ENCODE measurements at places on chromosomes 1 and 21.
A peak's percentile ranks its signal among the peaks of the same experiment; 100 is the strongest.

GRCh38 chr1:179798864-179799516 lies 55.9 kb downstream of the FAM163A start:
- DNase-seq = no peak

DNA sequence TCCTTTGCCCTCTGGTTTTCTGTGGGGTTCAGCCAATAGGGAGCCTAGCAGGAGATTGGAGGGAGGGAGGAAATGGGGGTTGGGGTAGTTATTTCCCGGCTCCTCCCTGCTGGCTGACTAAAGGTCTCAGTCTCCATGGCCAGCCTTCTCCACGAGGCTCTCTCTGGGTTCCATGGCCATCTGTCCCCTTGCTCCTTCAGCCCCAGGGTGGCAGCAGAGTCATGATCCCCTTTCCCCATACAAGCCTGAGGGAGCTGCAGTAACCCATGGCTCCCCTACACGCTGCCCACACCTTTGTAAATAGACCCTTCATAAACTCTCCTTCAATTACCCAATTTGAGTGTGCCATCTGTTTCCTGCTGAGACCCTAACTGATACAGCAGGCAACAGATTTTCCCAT lies 176.1 kb upstream of the CSF3R start:
- DNase-seq = no peak

- peak; percentile 85 for DNase-seq
Observed at GRCh38 chr1:113871597-113872113, at the start of gene PTPN22. PTPN22 (minus strand) TSS chr1:113871712.

GRCh38 chr1:68363339-68363738 lies 86.4 kb downstream of the RPE65 start:
- DNase-seq = no peak

DNA sequence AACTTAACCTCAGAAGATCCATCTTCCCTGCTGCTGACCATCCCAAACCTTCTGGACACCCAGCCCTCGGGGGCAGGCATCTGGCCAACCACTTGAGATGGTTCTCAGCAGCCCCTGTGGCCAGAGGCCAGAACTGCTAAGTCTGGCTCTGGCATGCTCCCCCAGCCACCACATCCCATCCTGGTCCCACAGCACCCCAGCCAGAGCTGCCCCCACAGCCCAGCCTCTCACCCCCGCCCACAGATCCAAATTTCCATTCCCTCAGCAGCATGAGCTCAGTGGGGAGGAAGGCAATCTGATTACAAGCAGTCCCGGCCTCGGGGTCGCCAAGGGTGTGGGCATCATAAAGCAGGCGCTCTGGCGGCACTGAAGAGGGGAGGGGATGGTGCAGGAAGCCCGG lies 45.6 kb downstream of the GLIS1 start:
- no peak for DNase-seq

DNA sequence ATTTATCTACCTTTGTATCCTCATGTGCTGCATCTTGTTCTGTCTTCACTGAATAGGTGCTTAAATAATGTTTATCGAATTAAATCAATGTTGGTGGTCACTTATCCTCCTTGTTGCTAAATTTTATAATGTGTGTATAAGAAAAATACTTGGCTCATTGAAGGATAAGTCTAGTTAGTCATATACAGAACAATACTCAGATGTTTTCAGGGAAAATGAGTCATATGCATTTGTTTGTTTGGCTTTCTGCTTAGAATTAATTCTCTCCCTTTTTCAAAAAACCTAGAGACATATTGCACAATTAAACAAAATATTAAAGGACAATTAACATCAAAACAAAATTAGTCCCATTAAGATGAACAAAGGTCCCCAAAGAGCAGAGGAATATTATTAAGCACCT lies 89.0 kb downstream of the UBE2U start:
- no peak for DNase-seq

DNA sequence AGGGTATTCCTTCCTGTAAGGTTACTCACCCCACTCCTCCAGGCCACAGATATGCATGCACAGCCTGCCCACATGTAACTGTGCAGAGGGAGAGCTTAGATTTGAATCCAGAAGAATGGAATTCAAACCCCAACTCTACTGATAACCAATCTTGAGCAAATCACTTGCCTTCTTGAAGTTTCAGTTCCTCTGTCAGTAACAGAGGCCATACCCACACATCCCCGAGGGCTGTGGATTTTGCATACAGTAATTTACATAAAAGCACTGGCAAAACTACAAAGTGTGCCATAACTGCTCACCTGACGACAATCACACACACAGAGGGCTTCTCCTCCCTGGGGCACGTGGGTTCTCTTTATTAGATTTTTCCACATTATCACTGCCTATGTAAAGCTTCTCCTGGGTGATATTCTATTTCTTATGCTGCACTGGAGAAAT lies 18.6 kb downstream of the CD247 start:
- DNase-seq = no peak

Measured in RCC 7860 (cell line).